ENCODE measurements at places on chromosomes 3 and 15.

GRCh38 chr15:38877471-38877870 is 312.9 kb upstream of the RASGRP1 start:
- DNase-seq: no peak

DNA sequence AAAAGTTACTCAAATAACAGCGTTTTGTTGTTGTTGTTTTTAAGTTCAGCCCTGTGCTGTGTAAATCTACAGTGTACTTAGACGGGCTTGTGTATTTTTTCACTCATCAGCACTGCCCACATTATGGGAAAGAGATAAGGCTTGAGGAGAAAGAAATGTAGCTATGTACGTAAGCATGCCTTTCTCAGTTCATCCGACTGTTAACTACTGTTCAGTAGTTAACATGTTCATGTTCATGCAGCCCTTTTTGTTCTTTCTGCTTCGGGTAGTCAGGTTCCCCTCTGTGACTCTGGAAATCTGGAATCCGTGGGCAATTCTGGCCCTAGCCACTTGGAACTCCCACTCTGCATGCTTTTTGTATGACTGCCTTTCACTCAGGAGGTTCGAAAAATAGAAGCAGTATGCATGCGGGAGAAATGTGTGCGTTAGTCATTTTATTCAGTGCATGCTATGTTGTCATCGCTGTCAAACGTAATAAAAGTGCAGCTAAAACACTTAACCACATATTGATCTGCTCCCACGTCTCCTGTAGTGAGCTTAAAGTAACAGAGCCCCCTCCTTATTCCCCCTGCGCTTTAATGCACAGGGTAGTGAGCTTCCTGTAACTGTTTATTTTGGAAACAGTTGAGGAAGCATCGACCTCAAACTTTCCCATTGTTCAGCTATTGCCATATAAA is 283.1 kb upstream of the NR2F2 start:
- no peak for DNase-seq

DNA sequence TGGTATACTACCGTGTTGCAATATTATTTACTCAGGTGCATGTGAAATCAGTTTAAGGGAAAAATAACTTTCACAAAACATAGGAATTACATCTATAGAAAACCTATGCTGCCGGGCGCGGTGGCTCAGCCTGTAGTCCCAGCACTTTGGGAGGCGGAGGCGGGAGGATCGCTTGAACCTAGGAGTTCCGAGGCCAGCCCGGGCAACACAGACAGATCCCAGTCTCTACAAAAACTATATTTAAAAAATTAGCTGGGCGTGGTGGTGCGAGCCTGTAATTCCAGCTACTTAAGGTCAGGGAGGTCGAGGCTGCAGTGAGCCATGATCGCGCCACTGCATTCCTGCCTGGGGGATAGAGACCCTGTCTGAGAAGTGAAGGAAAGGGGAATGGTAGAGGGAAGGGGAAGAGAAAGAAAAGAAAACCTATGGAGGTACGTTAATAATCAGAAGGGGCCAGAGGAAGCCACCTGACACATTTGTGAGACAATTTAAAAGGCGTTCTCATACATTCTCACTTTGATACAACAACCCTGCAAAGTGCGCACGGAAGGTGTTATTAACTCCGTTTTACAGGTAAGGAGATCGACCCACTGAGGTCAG is 456 bp upstream of the TMEM62 start:
- no peak for DNase-seq

GRCh38 chr15:80699981-80700380 is 4.9 kb downstream of the ABHD17C start:
- DNase-seq: no peak

All from left lung (tissue), 14 donors.